ENCODE measurements at places on chromosomes 1 and 21. TPM values are rescaled to one million over a fixed set of nuclear protein-coding genes. Genes with fewer than 3 reads are reported as not detected.

SYCP1 gene
- polyA plus RNA-seq: not detected

PODN gene
- polyA plus RNA-seq: 2.6 TPM

OR2G6 gene
- not detected for polyA plus RNA-seq

IGSF3 gene
- polyA plus RNA-seq: 29.0 TPM

ADGRL4 gene
- polyA plus RNA-seq: 1.6 TPM

UBL4B gene
- not detected for polyA plus RNA-seq

SDE2 gene
- 17.6 TPM for polyA plus RNA-seq
